Mammary epithelial cell (primary cell): ENCODE measurements at places on chromosomes 6 and 20.

GRCh38 chr6:163815796-163816195 lies 401.3 kb downstream of the QKI start:
- DNase-seq: no peak

- DNase-seq: peak; percentile 41
These were observed 52.3 kb upstream of the IFNGR1 start for GRCh38 chr6:137271245-137272183.

DNA sequence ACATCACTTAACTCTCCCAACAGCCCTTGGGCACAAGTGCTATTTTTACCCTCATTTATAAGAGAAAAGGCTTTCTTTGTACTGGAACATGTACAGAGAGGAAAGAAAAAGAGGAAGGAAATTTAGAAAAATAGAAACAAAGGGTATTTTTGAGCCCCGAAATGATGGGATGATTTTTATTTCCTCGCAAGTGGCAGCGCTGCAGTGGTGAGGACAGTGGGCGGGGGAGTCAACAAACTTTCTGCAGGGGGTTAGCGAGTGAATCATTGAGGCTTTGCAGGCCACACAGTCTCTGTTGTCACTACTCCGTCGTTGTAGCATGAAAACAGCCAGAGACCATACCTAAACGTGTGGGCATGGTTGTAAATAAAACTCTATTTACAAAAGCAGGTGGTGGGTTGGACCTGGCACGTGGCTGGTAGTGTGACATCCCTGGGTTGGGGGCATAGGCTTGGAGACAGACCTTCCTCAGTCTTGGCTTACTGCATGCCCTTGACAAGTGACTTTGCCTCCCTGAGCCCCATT lies 25.5 kb upstream of the OCSTAMP start:
- no peak for DNase-seq

DNA sequence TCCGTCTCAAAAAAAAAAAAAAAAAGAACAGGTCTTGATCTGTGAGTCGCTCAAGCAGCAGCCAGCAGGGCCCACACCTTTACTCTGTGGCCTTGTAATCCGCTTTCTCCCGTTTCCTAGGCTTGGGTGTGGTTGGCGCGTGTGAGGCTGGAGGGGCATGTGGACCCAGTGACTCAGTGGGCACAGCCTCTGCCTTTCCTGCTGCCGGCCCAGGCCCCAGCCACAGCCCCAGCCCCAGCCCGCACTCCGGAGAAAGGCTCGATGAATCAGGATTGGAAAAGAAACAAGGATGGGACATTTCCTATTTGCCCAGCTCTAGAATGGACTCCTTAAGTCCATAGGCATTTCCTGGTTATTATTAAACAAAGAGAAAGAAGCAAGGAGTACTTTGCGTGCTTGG lies 4.3 kb downstream of the BHLHE23 start:
- no peak for DNase-seq

- DNase-seq: peak; percentile 71
These were observed 2.7 kb upstream of the TUBB2A start for GRCh38 chr6:3159805-3160781.

GRCh38 chr20:13338999-13339411 lies 117.9 kb downstream of the ISM1 start:
- no peak for DNase-seq

GRCh38 chr6:150251566-150252186 lies 108.8 kb downstream of the PPP1R14C start:
- no peak for DNase-seq

DNA sequence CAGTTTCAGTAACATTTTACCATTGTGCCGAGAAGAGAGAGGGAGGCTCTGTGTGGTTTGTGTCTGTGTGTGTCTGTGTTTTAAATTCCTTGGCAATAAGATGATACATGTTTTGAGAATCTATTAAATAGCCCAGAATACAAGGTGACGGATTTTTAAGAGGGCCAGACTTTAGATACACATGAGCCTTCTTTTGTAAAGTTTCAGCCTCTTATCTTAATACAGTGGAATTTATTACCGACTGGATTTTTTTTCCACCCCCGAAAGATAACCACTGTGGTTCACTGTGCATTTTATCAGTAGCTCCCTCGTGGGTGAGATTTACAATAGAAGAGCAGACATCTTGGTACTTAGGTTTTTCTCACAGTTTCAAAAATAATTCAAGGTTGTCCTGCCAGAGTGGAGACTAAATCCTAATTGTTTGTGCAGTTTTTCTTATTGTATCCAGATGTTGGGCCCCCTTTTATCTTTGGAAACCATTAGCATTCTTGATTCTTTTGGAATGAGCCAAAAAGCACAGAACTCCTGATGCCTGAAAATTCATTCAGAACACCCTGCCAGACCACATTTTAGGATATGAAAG lies 49.9 kb downstream of the STK4 start:
- no peak for DNase-seq

DNA sequence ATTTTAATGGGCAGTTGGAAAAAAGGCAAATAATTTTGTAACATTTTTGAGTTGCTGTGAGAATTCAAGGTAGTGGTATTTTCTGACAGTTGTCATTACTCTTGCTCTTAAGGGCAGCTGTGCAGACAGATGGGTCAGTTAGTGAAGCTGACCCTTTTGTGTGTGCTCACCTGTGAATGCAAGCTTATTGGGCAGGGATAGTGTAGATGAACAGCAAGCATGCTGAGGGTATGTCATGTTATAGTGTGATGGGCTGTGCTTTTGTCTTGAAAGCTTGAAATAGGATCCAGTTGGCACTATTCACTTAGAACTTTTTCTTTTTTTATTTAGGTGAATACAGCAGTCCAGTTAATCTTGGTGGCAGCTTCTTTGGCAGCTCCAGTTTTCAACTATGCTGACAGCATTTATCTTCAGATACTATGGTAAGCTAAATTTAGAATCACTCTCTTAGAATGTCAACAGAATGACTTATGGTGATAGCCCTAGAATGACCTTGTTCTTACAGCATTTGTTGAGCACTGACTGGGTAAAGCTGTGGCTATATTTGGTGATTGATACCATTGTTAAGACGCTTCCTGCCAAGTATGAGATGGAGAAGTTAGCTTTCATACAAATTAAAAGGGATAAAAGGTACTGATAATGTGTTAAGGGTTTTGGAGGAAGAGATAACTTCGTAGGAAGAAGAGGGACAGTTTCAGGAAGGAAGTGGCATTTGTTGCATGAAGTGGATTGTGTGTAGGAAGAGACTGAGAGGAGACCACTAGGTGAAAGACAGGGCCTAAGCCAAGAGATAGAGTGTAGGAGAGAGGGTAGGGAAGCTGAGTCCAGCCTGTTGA lies 19.5 kb downstream of the LRRN4 start:
- no peak for DNase-seq

GRCh38 chr6:169650959-169651292 lies 50.9 kb downstream of the WDR27 start:
- no peak for DNase-seq

DNA sequence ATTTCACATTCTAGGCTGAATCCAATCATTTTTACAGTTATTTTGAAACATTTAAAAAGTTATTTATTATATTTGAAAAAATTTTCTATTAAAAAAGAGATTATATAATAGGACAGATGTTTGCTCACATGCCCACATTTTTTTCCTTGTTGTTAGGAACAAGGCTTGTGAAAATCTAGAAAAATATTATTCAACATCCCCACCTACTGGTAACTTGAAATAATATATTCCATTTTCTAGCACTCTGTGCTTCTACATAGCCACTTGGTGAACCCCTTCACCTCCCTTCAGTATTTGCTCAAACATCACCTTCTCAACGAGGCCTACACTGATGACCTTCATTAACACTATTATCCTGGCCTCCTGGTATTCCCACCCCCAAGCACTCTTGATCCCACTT lies 18.3 kb upstream of the GPRC6A start:
- DNase-seq: peak; percentile 24

- no peak for DNase-seq
These were observed 108.6 kb downstream of the VIP start for GRCh38 chr6:152859225-152859624.

- no peak for DNase-seq
These were observed 754.0 kb upstream of the ADGRB3 start for GRCh38 chr6:67880939-67881705.

DNA sequence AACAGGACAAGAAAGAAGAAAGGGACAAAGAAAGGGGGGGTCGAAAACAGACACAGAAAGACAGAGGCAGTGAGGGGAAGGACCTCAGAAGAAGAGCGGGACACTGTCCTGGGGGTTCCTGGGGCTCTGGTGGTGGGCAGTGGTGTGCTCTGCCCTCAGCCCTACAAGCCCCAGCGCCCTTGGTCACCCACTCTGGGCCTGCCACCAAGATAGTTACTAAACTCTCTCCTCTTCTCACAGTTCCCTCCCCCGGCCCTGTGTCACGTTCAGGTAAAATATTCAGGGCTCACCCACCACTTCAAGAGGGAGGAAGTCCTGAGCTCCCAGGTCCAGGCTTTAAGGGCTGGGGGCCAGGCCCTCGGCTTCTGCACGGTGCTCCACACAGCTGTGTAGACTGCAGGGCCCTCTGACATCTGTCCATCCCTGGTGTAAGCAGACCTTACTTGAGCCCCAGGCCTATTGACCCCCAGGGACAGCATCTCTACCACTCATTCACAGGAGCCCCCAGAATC lies 87.4 kb downstream of the MRPL14 start:
- no peak for DNase-seq

DNA sequence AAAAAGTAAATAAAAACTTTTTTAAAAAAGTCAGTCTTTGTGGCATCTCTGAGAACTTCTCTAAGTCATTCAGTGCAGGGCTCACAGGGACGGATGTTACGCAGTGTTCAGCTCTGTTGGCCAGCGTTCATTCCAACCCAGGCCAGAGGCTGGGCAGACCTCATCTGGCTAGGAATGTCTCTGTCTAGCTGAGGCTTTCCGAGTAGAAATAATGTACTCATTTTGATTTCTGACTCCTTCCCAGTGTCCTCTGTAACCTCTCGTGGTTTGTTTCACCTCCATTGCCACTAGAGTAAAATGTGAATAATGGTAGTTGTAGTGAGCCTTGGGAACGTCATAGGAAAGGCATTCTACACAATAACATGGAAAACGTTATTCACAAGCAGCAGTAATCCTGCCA lies 135.1 kb downstream of the TMEM242 start:
- DNase-seq: no peak

- DNase-seq: no peak
These were observed 34.0 kb downstream of the GNAS start for GRCh38 chr20:58886546-58886945.

DNA sequence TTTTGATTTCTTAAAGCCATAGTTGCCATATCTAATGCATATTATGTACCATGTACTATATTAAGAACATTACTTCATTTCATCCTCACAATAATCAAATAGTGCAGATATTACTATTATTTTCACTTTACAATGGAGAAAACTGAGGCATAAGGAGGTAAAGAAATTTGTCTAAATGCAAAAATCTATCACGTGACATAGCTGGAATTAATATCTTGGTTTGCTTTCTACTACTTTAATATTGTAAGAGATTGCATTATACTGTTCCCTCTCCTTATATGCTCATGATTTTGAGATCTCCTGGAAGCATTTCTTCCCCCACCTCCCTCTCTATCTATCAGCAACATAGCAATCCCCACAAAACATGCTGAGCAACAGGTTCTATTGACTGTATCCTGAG lies 330.8 kb upstream of the SPTLC3 start:
- no peak for DNase-seq

DNA sequence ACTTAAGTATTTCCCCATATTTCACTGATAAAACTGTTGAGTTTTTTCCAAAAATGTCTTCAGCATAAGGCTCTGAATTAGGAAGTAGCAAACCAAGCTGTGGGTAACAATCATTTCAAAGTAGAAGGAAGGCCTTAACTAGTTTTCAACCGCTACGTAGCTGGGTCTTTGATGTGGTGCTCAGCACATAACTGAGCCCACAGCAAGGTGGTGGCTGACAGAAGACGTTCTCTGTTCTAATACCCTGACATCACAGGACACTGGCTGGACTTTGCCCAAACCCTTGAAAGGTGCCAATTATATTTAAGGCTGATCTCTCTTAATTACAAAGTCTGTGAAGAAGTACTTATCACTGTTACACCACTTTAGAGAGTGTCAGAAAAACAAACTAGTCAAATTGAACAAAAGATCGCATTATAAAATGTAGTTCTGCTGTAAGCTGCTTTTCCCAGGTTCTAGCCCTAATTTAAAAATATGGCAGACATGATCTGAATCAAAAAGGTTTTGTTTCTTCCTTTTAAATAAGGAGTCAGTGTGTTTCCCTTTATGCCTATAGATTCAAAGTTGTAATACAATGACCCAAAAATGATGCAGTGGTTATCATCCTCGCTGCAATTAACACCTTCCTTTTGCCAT lies 26.7 kb downstream of the MAN1A1 start:
- no peak for DNase-seq

DNA sequence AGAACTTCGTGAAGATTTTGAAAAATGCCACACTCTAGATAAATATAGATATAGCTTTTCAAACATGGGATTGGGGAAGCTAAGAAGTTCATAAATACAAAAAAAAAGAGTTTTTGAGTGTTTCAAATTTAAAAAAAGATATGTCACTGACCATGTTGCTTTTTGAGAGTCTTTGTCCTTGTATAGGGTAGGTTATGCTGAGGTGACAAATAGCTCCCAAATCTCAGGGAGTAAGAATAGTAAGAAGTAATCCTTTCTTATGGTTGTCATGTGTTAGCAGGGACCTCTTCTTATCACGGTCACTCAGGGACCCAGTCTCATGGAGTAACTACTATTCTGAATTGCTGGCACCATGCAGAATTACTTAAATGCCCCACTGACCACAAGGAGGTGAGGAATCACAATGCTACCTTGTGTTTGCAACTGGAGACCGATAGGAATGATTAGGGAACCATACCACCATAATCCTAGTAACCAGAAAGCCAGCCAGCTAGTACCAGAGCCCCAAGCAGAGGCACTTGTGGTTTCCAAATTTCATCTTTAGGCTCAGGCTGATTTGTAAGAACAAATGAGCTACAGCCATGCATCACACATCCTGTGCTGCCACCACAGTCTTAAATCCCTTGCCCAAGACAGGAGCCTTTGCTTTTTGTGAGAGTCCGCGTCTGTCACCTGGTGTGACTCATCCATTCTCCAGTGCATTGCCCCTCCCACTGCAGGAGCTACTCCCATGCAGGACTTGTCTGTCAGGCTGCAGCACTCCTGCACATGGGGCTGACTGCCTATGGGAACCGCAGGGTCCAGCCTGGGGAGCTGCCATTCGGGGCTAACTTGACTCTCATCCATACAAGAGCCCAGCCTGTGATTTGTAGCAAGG lies 42.4 kb upstream of the ADGRF4 start:
- DNase-seq: peak; percentile 87

DNA sequence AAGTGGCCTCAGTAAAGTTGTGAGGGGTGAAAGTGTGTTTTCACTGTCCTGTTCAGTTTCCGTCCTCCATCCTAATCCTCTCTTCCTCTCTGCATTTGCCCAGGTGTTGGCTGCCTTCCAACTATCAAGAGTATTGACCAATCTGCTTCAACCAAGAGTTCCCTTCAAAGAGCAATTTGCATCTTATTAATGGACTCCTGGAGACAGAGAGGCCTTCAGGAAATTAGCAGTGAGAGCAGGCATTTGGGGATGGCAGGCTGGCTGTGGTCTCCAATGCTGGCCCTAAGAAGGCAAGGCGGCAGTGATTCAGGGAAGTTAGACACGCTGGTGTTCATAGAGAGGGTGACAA lies 77.2 kb downstream of the GPR6 start:
- DNase-seq: no peak
